Stimulated activated CD4-positive, alpha-beta T cell treated with anti-CD3 and anti-CD28 coated beads, Interleukin-1b, Interleukin-23, amount 100 ng/mL, for 24 hours (primary cell): ENCODE measurements at places on chromosomes 12 and 14.
A peak's percentile ranks its signal among the peaks of the same experiment; 100 is the strongest.

DNA sequence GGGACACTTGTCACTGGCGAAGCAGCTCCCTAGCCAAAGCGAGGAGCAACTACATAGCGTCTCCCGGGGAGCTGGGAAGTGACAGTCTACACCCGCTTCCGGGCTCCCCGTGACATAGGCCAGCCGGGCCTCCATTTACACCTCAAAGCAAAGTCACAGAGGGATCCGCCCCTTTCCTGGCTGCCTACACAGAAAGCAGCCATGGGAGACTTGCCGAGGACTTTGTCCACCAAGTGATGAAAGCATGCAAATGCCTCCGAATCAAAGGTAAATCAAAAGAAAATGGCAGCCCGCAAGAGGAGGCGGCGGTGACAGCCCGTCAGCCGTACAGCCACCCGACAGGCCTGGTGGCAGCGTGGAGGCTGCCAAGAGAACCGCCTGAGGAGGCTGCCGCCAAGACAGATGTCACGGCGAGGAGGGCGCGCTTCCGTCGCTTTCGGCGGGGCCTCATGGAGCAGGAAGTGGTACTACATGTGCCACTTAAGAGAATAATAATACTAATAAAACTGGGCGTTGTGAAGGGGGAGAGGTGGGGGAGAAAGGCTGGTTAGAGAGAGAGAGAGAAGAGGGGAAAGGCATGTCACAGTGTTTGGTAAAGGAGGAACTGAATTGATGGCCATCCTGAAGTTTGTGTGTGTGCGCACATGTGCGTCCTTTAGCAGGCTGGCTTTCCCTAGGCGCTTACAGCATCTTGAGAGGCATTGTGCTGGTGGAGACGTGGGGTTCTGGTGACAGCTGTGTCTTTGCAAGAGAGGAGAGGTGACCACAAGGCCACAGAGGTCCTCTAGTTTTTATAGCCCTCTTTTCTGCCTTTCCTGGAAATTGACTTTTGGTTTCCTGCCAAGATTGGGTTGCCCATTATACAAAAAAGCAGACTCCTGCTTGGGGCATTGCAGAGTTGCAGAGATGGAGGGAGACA, 661.7 kb downstream of the VRK1 start:
- peak; percentile 49 for DNase-seq

DNA sequence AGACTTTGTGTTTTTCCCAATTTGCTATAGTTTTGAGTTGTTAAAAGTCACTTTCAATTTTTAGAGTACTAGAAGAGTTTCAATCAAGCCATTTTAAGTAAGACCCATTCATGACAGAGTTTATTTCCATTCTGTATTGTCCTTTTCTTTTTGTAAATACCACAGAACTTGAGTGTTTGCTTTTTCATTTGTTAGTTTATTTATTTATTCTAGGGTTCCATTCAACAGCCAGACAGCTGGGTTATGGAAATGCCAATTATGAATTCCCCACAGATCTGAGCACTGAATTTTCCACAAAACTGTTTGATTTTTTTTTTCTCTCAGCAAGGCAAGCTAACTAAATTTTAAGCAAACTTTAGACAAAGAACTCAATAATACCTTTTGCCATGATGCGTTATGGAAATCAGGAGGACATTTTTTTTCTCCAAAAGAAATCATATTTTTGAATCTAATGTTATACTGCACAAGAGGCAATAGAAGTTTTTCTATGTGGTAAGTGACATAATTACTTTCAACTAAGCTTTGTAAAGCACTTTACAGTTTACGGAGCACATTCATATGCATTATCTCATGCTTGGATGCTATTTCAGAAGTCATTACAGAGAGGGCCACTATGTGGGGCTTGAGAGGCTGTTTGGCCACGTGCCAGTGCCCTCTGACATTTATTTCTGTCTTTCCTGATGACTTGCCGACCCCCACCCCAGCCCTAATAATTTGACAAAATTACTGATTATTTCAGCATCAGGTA, 181.5 kb downstream of the VRK1 start:
- no peak for DNase-seq

GRCh38 chr14:57403521-57403864, 13.1 kb downstream of the NAA30 start:
- DNase-seq = no peak

DNA sequence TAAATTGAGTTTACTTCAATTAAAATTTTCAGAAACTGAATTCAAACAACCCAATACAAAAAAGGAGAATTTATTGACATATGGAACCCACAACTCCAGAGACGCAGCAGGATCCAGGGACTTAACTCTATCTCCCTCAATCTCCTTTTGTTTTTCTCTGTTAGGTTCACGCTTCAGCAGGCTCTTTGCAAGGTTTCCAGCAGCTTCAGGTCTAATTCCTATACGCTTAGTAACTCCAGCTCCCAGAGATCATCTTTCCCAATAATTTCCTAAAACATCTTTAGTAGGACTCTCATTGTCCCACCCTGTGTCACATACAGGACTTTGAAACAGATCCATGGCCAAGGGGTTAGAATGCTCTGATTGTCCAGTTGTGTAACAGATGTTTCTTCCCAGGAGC, 175.2 kb downstream of the RMST start:
- no peak for DNase-seq

- DNase-seq = no peak
Observed at GRCh38 chr14:32366256-32366879, 37.3 kb downstream of the AKAP6 start.

- peak; percentile 76 for DNase-seq
Observed at GRCh38 chr12:48977290-48978281, 536 bp upstream of the WNT1 start.

DNA sequence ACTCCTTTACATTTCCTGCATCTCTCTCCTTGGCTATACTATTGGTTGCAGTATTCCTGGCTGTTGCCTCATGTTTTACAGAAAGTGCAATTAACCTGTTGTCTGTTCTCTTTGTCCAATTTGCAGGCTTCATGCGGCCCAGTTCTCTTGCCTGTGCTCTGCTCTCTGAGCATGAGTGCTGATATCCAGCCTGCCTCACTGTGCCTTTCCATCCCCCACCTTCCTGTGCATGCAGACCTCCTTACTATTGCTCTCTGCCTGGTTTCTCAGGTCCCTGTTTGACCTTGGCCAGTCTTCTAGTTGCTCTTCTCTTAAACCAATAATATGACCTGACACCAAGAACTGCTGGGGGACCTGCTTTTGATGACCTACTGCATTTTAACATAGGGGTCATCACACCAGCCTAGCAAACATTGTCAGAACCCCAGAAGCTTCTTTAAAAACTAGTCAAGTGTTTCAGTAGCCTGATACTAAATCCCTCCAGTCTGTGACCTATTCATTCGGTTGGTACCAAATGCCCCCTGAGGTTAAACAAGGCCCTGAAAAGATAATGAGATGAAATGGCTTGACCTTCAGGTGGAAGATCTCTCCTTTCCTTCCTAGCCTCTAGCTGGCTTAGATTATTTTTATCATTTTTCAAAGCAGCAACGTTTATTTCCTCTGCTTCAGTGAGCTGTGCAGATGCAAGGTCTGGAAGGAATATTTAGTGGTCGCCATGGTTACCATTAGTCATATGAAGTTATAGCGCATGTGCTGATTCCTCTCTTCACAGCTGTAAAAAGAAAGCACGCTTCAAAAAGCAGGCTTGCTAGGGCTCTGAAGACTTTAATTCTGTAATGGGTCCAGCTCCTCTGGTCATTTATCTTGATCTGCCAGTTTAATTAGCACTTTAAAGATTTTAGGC, 216.5 kb downstream of the PHLDA1 start:
- no peak for DNase-seq

DNA sequence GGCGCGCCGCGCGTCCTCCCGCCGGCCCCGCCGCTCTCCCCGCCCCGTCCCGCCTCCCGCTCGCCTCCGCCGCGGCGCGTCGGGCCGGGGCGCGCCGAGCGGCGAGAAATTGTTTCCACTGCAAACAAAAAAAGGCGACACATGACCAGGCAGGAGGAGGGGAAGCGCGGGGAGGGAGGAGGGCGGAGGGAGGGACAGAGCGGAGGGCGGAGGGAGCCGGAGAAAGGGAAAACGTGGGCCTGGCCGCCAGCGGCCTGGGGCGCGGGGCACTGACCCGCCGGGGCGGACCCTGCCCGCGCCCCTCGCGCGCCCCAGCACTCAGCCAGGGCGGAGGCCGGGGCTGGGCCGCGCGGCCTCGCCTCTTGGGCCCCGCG, at the start of gene FOXN3:
Gene FOXN3, minus strand, starts transcription at position 143 of the 374 bp plus-strand sequence. CDS start 4,757 bp downstream, outside the sequence.
- DNase-seq = peak; percentile 84

DNA sequence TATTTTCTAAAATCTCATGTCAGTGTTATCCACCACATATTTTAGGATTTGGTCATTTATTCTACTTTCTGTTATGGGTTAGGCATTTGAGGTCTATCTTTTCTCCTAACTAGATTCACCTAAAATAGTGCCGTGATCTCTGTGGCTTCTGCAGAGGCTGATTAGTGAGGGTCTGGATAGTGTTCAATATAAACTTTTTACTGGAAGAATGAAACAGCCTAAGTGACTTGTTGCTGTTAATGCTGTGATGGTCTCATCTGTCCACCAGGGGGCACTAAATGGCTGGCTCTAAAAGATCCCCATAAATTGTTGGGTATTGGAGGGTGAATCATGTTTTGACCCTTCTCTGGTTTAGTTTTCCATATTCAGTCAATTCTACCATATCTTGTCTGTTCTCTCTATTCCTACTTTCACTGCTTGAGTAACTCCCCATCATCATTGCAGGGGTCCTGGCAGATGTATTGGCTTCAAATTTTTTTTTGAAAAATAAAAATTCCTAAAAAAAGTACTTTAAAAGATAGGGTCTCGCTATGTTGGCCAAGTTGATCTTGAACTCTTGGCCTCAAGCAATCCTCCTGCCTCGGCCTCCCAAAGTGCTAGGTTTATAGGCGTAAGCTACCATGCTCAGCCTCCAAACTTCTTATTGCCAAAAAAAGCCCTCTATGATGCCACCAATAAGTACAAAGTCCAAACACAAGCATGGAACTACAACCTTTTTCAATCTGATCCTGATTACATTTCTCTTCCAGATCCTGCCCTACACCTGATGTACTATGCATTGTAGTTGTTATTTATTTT, 6.9 kb downstream of the PABPN1 start:
- DNase-seq = peak; percentile 57

GRCh38 chr14:73695082-73695481, 19.1 kb downstream of the PNMA1 start:
- DNase-seq = no peak

DNA sequence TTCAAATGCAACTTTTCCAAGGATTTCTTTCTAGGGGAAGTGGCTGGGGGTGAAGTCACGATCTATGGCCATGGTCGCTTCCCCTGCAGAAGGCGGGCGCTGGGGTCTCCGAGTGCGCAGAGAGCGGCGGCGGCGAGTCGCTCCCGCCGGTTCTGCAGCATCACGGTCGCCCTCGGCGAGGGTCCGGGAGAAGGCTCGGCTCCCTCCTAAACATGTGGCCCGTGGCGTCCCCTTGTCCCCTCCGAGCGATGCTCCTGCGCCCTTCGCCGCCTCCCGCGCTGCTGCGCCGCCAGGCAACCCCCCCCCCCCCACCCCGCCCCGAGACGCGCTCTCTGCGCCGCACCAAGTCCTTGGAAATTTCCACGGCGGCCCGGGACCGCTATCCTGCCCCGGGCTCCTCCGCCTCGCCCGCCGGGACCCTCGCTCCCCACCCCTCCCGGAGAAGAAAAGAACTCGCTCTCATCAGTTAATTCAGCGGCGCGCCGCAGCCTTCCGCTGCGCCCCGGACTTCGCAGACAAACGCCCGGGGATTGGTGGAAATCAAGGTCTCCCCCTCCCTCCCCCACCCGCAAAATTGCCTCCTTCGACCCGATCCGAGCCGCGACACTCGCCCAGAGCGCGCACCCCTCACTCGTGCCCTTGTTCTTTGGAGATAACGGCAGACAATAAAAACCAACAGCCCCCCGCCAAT, at the start of gene ST8SIA1:
Gene ST8SIA1, minus strand, starts transcription at position 298 of the 691 bp plus-strand sequence. CDS start 475 bp downstream, outside the sequence.
- peak; percentile 50 for DNase-seq

DNA sequence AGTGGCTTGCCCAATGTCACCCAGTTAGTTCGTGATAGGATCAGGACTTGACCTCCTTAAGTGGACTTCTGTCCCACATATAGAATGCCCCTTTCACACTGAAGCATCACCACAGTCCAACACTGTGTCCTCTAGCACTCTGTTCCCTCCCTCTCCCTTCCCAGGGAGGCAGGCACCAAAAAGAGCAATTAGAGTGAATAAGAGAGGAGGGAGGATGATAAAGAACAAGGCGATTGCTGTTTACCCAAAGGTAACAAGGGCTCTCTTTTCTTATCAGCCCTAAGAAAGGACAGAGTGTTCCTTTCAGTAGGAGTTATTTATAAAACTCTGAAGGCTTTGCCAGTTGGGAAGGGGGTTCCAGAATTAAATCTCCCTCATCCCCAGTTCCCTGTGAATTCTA, 192.7 kb upstream of the ATP2B1 start:
- no peak for DNase-seq

- no peak for DNase-seq
Observed at GRCh38 chr14:79805636-79806035, 405.7 kb downstream of the DIO2 start.

DNA sequence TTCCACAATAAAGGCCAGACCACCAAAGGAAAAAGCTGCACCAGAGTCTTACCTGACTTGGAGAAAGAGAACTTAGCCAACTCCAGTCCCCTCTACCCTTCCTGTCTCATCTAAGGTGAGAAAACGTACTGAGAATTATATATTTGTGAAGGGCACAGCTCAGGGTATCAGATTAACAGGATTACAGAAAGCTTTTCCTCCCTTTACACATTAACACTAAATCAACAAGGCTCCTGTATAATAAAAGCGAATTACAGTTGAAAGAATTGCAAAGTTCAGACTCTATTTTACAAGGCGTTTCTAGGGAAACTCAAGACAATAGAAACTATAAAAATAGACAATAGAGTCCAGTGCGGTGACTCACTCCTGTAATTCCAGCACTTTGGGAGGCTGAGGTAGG, 82.7 kb upstream of the RPL10L start:
- no peak for DNase-seq

- DNase-seq = peak; percentile 4
Observed at GRCh38 chr12:132083614-132083940, 60.5 kb downstream of the DDX51 start.

DNA sequence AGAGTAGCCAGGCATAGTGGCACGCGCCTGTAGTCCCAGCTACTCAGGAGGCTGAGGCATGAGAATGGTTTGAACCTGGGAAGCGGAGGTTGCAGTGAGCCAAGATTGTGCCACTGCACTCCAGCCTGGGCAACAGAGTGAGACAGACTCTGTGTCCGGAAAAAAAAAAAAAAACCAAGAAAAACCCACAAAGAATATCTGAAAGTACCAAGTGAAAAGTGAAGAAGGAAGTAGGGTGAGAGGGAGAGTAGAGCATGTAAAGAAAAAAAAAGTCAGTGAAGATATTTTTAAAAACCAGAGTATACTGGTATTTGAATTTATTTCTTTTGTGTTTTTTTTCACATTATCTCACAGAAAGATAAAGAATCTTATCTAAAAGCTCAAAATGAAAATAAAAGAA, 43.3 kb upstream of the ISM2 start:
- DNase-seq = no peak

- no peak for DNase-seq
Observed at GRCh38 chr12:38158428-38159091, 158.0 kb upstream of the ALG10B start.

DNA sequence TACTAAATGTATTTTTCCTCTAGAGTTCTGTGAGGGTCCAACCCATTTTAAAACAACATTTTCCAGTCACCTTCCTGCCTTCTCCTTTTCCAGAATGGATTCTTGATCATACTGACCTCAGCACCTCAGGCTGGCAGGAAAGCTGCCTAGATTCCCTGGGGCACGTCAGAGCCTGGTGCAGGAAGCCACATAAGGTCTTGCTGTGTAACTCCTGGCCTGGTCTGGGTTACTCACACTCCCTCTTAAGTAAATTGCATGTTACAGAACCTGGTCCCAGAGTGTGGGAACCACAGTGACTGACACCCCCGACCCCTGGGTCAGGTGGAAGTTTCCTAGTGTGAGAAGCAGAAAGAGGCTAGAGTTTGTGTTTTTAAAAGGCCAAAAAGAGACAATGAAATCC, 209.8 kb downstream of the SPTSSA start:
- no peak for DNase-seq
